ENCODE measurements at places on chromosomes 1 and 21. TPM values are rescaled to one million over a fixed set of nuclear protein-coding genes. Genes with fewer than 3 reads are reported as not detected.

DNA sequence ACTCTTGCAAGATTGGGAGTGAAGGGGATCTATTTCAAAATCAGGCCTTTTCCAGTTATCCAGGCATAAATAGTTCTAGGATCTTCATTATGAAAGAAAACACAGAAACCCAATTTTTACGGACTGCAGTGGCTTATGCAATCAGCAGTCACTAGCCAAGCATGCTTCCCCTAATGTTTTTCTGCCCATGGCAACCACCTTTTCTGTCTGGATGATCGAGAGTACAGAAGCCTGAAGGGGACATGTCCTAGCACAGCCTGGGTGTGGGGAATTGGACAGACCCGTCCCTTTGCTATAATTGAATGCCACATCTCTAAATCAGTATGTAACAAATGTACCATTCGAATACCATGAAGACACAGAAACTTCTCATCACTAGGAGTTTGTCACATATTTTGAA is 29.8 kb upstream of the NCAM2 start:
- no peak for DNase-seq

- no peak for DNase-seq
These were observed 67.7 kb upstream of the RCC1 start for GRCh38 chr1:28437924-28438699.

GRCh38 chr1:167066333-167067122 is 23.6 kb downstream of the GPA33 start:
- peak; percentile 59 for DNase-seq

DNA sequence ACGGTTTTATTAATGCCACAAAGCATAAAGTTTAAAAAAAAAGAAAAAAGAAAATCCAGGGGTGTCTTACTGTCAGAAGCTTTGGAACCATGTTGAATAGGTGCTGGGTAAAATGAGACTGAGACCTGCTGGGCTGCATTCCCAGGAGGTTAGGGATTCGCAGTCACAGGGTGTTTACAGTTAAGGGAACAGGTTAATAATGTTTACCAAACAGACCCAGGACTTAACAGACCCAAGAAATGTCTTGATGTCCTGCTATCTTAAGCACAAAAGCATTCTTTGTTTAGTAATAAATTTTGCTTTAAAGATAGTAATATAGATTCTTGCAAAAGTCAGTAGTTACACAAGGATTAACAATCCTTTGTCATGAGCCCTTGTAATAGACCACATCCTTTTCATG is 54.7 kb downstream of the OLFML3 start:
- no peak for DNase-seq

DNA sequence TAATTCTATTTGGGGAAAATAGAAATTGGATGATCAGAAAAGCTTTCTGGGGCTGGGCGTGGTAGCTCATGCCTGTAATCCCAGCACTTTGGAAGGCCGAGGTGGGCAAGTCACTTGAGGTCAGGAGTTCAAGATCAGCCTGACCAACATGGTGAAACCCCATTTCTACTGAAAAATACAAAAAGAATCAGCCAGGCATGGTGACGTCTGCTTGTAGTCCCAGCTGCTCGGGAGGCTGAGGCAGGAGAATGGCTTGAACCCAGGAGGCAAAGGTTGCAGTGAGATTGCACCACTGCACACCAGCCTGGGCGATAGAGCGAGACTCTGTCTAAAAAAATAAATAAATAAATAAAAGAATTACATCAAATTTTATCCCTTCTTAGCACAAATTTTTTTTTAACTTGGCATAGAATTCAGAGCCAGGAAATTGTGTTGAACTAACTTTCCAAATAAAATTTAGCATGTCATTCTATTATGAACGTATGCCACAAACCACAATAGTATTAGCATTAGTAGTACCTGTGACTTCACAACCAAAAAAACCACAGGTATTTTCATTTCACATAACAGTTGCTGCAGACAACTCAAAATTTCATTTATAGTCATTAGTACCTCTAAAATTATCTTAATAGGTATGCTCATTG is 4.5 kb upstream of the ANKRD13C start:
- DNase-seq: no peak

The PCNX2 gene
- total RNA-seq: 36.7 TPM

DNA sequence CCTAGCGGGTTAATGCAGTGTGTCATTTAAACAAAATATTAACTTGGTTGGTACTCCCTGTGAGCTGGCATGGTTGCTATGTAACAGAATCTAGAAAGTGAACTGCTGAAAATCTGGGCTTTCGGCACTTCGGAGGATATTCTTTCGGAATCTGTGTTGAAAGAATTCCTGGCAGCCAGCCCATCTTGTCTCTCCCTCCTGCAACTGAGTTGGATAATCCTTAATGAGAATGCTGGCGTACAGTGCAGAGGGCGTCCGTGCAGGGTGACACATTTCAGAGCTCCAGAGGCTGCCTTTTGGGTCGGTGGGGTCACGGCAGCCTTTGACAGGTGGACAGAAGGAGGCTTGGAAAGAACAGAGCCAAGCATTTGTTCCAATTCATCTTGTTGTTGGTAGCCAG is 3.7 kb downstream of the KAZN start:
- DNase-seq: no peak

The ZNHIT6 gene
- total RNA-seq: 14.4 TPM

- DNase-seq: no peak
These were observed 350.3 kb downstream of the RWDD3 start for GRCh38 chr1:95584315-95584714.

DNA sequence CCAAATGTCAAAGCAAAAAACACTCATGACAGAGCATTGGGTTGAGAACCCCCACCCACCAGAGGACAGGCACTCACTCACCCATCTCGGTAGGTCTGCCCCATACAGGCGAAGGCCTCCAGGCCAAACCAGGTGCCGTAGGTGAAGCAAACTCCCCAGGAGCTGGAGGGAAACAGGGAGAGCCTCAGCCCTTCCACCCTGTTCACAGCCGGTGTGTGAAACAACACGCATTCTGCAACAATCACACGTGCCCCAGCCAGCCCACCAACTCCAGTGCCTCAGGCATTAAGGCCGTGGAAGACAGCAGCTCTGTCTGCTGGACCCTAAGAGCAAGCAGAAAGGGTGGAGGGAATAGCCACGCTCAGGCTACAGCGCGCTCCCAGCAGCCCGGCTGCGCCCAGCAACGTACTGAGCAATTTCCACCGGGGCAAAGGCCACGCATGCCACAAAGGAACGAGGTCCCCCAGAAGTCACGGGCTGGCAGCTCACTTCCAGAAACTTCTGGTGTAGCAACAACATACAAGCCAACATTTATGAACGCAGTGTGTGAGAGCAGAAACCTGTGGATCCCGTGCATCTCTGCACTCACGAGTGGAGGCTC is 11.4 kb upstream of the SPATC1L start:
- DNase-seq: no peak

DNA sequence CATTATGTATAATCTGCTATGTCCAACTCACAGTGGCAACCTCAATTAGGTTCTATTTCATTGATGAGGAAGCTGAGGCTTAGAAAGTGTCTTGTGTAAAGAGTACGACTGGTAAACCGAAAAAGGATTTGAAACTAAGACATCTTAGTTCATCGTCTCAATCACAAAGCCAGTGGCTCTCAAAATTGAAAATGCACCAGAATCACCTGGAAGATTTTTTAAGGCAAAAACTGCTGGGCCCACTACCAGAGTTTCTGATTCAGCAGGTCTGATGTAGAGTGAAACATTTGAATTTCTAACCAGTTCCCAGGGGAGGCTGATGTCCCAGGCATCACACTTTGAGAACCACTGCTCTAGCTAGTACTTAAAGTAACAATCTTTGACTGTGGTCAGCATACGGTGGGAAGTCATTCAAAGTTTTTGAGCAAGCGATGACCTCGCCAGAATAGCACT is 5.2 kb upstream of the LRRC53 start:
- DNase-seq: no peak

GRCh38 chr1:245226203-245226499 is 71.4 kb downstream of the KIF26B start:
- no peak for DNase-seq

The OPRD1 gene
- total RNA-seq: not detected

The EDN2 gene
- total RNA-seq: 0.43 TPM

- DNase-seq: no peak
These were observed 73.7 kb downstream of the URB2 start for GRCh38 chr1:229699613-229700267.

DNA sequence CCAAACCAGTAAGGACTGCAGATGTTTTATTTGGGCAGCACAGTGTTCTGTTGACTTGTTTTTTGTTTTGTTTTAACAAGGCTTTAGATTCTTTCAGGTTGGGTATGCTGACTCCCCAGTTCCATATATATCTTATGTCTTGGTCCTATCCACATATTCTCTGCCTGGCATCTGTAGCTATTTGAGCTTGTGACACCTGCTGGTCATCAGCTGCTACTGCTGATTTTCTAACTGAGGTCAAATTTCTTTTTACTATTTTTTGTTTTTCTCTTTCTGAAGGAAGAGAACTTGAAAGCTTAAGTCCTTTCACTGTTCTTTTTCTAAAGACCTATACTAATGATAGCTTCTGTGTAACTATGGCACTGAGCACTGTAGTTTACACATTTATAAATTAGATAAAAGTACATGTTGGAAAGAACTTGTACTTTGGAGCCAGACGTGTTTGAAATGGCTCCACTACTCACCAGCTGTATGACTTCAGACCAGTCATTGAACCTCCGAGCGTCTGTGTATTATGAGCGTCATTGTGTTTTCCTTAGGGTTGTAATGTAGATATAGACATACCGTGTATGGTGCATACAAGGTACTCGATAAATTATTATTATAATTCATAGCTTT is 109.4 kb downstream of the NRDC start:
- DNase-seq: no peak

The ZBTB8A gene
- total RNA-seq: not detected

DNA sequence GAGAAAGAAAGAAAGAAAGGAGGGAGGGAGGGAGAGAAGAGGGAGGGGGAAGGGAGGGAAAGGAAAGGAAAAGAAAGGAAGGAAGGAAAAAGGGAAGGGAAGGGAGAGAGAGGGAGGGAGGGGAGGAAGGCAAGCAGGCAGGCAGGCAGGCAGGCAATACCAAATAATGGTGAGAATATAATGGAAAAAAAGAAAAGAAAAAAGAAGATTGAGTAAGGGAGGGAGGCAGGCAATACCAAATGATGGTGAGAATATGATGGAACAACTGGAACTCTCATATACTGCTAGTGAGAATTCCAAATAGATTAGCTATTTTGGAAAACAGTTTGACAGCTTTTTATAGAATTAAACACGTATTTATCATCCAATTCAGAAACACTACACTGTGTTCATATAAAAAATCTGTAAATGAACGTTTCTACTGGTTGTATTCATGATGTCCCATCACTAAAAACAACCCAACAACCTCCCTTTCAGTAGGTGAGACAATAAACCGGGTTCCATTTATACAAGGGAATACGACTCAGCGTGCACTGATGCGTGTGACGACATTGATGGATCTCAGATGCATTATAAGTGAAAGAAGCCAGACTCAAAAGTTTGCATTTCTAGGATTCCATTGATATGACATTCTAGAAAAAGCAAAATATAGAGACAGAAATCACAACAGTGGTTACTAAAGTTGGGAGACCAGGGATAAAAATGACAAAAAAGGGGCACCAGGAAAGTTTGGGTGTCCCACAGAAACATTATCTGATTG is 226.4 kb downstream of the DSCAM start:
- DNase-seq: no peak

The INSRR gene
- 0.05 TPM for total RNA-seq

DNA sequence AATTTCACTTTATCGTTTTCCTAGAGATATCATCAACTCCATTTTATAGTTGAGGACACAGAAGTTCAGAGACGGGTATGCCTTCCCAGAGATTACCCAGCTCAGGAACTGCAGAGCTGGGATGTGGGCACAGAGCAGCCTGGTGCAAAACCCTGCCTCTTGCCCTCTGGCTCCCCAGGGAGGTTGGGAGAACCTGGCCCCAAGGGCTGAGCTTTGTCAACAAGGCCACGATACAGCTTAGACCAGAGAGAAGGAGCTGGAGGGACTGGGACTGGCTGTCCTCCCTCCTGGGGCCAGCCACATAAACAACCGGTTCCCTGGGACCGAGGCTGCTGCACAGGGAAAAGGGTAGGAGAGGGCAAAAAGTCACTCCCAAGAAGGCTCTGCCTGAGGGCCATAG is 3.8 kb downstream of the RIMS3 start:
- DNase-seq: no peak

The CELA3B gene
- total RNA-seq: not detected

DNA sequence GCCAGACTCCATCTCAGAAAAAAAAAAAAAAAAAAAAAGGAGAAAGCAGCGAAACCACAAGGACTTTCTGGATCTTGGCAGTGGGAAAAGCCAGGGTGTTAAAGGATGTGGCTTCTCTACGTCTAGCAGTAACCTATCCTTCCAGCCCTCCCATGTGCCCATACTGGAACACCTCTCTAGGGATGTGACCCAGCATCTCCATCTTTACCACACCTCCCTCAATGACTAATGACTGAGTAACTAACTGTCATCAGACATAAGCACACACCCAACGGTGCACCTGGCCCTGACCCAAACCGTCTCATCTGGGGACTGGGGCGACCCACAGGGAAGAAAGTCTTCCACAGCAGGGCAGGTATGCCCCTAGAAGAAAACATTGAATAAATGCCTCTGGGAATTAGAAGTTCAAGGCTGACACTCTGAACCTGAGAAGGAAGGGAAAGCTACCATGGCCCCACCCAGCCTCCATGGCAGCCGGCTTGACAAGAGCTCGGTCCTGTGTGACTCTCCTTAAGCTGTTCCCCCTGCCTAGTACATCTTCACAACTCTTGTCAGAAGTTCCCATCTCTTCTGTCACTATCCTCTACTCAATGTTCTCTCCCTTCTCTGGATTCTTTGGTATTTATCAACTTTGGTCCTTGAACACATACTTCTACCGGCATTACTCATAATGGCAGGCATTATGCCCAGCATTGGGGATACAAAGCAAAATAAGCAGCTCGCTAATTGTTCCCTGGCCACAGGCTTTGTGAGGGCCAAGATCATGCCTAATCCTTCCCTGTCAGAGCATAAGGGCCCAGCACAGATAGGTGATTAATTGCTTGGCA is 14.8 kb upstream of the PAQR6 start:
- DNase-seq: no peak

DNA sequence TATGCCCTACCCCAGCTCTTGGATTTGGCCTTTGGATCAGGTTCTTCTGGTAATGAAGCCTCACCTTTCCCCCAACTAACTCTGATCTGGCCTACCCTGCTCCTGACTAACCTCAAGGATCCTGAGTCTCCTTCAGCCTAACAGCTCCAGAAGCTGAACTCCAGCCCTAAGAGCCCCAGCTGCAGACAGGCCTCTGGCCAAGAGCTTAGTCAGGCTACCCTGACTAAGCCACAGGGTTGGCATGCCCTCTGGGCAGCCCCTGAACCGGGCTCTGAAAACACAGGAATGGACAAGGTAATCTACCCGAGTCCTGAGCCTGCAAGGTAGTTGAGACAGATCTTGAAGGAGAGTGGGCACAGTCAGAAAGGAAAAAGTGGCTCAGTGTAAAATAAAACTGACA is 29.4 kb downstream of the COA7 start:
- DNase-seq: no peak
